ENCODE measurements at places on chromosomes 3 and 15.

- DNase-seq = peak; percentile 29
Measured at GRCh38 chr15:80669663-80670273, 25.3 kb upstream of the ABHD17C start.

DNA sequence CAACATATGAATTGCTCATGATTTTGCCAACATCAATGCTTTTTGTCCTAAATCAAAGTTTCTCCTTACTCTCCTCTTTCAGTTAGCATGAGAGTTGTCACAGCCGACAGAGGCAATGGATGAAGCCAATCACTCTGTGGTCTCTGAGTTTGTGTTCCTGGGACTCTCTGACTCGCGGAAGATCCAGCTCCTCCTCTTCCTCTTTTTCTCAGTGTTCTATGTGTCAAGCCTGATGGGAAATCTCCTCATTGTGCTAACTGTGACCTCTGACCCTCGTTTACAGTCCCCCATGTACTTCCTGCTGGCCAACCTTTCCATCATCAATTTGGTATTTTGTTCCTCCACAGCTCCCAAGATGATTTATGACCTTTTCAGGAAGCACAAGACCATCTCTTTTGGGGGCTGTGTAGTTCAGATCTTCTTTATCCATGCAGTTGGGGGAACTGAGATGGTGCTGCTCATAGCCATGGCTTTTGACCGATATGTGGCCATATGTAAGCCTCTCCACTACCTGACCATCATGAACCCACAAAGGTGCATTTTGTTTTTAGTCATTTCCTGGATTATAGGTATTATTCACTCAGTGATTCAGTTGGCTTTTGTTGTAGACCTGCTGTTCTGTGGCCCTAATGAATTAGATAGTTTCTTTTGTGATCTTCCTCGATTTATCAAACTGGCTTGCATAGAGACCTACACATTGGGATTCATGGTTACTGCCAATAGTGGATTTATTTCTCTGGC is 2.5 kb downstream of the OR4F6 start:
- DNase-seq = no peak

- no peak for DNase-seq
Measured at GRCh38 chr3:110391042-110391441, 680.6 kb upstream of the NECTIN3 start.

DNA sequence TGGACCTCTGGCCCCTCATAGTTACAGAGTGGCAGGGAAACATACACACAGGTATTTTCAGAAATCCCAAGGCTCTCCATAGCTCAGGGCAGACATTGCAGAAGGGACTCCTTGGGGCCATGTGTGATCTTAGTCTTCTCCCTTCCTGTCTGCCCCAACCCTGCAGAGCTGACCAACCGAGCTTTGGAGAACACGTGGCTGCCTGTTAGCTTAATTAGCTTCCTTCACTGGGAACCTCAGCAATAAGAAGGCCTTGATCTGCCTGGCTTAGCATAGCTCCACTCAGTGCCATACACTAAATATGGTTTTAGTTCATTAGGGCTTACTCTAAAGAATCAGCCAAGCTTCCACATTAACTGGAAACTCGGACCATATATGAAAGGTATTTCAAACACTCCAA is 12.3 kb downstream of the LYZL4 start:
- DNase-seq = no peak

- peak; percentile 46 for DNase-seq
Measured at GRCh38 chr3:161415506-161416231, 44.4 kb upstream of the SPTSSB start.

- no peak for DNase-seq
Measured at GRCh38 chr15:87781959-87782625, 474.4 kb downstream of the NTRK3 start.

DNA sequence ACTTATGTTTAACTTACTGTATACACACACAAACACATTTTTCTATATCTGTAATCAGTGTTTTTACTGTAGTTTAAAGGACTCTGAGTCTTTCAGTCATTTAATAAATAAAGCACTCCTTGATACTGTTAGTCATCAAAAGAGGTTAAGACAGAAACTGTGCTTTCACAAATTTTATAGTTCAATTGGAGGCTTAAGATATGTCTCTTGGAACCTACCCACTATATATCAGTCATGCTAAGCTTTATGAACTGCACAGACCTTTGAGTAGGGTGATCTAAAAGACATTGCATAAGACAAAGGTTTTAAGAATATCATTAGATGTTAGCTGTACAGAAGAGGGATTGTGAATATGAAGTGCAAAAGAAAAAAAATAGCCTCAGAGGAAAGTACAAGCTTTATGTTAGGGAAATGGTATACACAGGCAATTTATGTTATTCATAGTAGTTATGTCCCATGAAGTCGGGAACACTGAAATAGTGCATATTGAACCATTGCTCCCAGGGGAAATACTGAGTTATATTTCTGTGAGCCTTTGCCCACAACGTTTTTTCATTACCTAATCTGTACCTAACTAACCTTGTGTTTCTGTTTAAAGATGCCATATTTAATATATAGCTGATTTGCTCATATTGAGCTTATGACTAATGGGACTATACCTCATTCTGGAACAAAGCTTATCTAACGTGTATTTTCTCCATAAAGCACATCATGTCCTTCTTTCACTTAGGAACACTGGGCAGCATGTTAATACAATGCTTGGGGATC is 19.7 kb downstream of the CHMP2B start:
- no peak for DNase-seq

GRCh38 chr3:179544981-179545645 is 17.6 kb upstream of the ACTL6A start:
- DNase-seq = peak; percentile 43

- DNase-seq = peak; percentile 57
Measured at GRCh38 chr3:157239082-157239704, 79.2 kb upstream of the CCNL1 start.

DNA sequence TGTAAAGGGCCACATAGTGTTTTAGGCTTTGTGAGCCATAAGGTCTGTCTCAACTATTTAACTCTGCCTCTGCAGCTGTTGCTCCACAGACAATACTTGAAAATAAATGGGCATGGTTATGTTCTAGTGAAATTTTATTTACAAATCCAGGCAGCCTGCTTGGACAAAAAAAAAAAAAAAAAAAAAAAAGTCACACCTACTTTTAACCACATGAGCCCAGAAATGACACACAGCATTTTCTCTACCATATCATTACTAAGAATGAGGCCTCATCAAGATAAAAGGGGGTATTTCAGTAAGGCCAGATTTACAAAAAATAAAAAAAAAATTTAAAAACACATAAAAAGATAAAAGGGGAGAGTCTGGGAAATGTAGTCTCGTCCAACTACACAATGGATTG is 1.7 kb upstream of the NGLY1 start:
- no peak for DNase-seq

- peak; percentile 73 for DNase-seq
Measured at GRCh38 chr3:134291319-134292254, 40.9 kb upstream of the RYK start.

DNA sequence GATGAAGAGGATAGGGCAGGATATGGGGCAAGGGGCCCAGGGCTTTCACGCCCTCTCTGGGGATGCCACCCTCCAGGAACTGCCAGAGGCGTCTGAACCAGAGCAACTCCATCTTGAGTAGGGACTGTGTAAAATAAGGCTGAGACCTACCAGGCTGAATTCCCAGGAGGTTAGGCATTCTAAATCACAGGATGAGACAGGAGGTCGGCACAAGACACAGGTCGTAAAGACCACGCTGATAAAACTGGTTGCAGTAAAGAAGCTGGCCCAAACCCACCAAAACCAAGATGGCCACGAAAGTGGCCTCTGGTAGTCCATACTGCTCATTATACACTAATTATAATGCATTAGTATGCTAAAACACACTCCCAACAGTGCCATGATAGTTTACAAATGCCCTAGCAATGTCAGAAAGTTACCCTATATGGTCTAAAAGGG is 40.7 kb downstream of the HERC1 start:
- DNase-seq = no peak

Measured in AG08395 (cell line).